ENCODE measurements at places on chromosomes 7 and 10. TPM values are rescaled to one million over a fixed set of nuclear protein-coding genes. Genes with fewer than 3 reads are reported as not detected.

Gene NEUROG3
- not detected for total RNA-seq

DNA sequence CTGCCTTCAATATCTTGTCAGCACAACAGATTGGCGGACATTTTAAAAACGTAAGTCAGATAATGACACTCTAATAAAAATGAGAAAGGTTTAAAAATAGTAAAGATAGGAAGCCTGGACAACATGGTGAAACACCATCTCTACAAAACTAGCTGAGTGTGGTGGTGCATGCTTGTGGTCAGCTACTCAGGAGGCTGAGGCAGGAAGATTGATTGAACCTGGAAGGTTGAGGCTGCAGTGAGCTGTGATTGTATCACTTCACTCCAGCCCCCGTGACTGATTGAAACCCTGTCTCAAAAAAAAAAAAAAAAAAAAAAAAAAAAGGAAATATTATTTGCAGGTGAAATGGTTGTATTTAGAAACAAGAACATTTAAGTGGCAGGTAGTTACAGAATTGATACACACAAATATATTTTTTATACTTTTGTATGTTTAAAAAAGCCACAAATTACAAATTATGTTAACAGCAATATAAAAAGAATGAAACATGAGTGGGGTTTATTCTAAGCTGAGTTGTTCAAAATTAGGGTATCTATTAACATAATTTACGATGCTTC, 141.9 kb downstream of the ADK start:
- no peak for DNase-seq

Gene UPK3BL1
- 8.6 TPM for total RNA-seq

- DNase-seq, result no peak
These were observed 21.7 kb downstream of the RSU1 start for GRCh38 chr10:16795410-16796073.

Gene OGDHL
- 0.26 TPM for total RNA-seq

DNA sequence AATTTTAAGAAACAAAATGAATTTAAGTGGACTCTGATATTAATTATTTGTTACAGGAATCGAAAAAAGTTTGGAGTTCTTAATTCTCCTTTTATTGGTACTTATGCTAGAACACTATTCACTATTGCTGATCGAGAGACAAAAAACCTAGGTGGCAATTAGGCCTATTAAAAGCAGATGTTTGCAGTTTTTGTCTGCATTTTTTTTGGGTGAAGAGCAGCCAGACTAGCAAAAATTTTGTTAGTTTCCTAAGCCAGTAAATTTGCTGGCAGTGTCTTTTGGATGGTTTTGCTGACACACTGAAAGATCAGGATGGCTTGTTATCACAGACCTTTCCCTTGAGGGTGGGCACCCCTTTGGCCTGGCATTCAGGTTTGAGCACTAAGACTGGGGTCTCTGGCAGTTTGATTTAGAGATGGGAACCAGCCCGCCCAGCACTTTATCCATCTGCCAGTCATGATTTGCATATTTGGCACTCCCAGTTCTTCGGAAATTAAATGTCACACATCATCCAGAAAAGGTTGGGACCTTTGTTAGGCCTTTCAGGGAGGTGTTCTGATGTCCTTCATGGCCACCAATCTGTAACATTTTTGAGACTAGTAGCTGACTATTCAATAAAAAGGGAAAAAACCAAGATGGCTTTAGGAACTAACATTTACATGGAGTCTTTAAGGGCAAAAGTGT, 57.3 kb downstream of the INPP5F start:
- no peak for DNase-seq

Gene SFRP4
- total RNA-seq, result 0.04 TPM

DNA sequence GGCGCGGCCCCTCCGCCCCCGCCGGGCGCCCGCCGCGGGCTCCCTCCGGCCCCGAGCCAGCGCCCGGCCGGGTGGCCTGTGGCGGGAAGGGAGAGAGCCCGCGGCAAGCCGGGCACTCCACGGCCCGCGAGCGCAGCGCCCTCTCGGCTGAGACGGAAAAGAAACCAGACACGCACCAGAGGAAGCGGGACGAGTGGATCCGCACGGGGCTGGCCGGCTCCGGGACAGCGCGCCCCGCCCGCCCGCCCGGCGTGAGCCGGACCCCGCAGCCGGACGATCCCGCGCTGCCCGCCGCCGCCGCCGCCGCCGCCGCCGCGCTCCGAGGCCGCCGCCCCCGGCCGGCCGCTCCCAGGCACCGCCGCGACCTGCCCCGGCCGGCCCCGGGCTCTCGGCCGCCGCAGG, 300 bp downstream of the ARHGAP21 start:
- no peak for DNase-seq

Gene RFC2
- 32.7 TPM for total RNA-seq

DNA sequence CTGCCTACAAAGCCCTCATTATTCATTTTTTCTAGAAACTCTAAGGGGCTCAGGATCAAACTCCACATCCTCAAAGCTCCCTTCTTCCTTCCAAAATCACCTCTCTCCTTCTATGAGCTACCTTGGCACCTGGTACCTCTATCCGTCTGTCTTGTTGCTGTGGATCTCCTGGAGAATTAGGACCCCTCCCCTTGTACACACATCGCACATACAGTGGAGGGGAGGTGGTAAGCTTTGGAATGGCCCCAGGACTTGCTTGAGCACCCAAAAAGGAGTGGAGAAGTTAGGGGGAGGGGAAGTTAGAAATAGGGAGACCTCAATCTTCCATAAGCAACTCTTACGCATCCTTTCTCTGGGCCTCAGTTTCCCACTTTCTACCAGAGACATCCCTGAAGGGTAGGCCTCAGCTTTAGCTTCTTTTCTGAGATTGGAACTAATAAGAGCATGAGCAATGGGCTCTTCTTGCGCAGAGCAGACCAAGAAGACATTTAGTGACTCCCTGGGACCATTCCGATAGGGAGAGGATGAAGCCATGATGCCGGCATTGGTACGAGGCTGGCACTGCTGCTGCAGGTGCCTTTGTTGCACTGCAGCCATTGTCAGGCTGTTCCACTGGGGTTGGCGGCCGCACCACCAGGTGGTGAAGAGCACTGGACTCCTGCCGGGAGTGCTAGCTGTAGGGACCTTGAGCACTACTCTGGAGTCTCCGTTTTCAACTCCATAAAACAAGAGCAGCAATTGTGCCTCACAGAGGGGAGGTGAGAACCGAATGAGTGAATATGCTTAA, 4.5 kb downstream of the CYP26C1 start:
- DNase-seq, result no peak

DNA sequence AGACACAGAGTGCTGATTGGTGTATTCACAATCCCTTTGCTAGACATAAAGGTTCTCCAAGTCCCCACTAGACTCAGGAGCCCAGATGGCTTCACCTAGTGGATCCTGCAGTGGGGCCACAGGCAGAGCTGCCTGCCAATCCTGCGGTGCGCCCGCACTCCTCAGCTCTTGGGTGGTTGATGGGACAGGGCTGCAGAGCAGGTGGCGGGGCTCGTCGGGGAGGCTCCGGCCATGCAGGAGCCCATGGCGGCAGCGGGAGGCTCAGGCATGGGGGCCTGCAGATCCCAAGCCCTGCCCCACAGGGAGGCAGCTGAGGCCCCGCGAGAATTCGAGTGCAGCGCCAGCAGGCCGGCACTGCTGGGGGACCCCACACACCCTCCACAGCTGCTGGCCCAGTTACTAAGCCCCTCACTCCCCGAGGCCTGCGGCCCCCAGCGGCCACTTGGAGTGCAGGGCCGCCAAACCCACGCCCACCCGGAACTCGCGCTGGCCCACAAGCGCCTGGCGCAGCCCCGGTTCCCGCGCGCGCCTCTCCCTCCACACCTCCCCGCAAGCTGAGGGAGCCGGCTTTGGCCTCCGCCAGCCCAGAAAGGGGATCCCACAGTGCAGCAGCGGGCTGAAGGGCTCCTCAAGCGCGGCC, 7.7 kb upstream of the BET1 start:
- DNase-seq, result no peak
